NT2/D1 (cell line): ENCODE measurements at places on chromosomes 7 and 10.

GRCh38 chr10:34444223-34445183 is 370.6 kb downstream of the PARD3 start:
- DNase-seq = no peak

DNA sequence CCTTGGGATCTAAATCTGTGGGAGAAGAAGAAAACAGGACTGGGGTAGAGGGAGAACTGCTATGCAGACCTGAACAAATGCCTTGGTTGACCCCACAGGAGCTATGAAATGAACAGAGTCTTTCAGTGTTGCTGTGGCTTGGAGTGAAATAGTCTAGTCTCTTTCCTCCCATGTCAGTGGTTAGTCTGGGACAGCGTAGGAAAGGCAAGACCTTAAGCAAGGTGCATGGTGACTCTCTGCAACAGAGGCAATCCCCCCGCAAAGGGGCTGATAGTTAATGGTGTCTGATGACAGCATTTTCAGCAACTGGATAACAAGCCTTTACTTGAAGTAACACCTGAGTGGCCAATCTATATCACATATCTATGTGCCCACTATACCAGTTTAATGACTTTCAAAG is 62.3 kb downstream of the ARL4A start:
- no peak for DNase-seq

- DNase-seq = no peak
Measured at GRCh38 chr7:129774871-129775694, 163.6 kb downstream of the NRF1 start.

DNA sequence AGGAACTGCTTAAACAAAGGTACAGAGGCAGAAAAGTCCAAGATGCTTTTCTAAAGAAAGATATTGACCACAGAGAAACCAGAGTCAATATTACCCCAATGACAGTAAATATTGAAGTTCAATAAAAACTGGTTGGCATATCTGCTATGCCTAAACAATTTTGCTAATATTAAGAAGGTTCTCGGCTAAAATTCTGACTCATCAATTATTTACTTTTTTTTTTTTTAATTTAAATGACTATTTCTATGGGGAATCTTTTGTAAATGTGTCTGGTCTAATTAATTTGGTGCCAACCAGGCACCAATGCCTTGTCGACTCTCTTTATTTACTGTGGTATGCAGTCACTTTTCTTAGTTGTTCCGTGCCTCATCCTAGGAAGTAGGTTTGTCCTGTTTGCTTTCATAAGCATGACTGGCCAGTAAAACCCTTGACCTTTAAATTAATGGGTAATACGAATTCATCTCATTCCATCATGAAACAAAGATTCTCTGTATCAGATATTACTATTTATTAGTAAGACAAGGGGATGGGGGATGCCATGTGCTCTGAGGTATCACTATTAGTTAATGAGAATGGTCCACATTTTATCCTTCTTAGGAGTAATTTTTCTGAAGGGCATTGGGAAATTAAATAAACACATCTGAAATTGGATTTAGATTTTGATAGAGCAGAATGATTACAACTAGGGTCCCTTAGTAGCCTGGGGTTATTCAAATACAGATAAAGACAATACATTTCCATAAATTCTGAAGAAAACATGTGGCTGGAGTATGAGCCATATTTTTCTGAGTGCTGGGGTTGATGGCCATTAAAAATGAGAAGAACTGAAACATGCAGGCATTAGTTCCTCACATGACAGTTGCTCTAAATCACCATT is 154.4 kb downstream of the VTI1A start:
- no peak for DNase-seq

DNA sequence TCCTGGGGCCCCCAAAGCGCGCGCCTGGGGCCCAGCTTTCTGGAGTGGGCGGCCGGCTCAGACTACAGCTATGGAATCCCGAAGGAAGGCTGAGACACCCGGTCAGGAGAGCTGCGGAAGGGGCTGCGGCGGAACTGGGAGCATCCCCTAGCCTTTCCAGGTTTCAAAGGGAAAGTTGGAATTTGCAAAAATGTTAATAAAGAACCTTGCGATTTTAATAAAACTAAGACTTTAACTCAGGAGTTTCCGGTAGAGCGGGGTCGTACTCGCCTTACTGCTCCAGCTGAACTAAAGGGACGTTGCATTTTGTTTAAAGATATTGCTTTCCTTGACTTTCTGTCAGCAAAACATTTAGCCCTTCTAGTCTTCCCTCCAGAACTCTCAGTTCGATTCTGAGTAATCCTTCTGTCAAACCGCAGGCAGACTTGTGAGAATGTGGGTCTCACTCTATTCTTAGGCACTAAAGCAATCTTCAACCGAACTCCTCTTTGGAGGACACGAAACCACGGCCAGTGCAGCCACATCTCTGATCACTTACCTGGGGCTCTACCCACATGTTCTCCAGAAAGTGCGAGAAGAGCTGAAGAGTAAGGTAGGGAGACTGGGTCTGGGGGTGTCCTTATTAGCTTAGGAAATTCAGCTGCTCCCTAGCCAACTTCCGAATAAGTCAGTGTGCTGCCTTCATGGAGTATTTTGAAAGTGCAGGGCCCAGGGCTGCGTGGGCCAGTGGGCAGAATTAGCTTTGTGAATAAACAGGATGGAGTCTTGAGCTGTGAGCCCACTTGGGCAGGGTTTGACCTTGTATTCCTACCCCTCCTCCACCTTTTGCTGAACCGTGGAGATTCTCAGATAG is 1.9 kb downstream of the CYP26A1 start:
- DNase-seq = no peak

GRCh38 chr10:71090330-71090729 is 122.0 kb upstream of the UNC5B start:
- DNase-seq = no peak

GRCh38 chr7:98398567-98399372 is 2.1 kb downstream of the BAIAP2L1 start:
- no peak for DNase-seq

DNA sequence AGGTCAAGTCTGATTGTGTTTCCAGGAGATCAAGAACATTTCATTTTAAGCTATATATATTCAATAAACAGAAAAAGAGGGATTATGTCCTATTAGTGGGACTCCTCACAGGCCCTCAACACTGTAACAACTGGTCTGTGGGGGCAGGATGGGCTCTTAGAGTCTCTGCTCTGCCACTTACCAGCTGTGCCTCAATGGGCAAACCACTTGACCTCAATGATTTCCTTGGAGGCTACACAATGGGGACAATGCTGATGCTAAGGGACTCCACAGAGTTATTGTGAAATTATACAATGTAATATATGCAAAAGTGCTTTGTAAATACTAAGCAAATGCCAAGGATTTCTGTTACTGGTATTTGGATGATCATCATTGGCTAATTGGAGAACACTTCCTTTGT is 33.2 kb upstream of the MXI1 start:
- DNase-seq = no peak

- DNase-seq = no peak
Measured at GRCh38 chr10:92124616-92125143, 166.2 kb downstream of the CPEB3 start.
